ENCODE measurements at places on chromosomes 2 and 18.

- no peak for DNase-seq
Measured at GRCh38 chr2:145245268-145245870, 725.5 kb upstream of the ZEB2 start.

GRCh38 chr2:212384027-212384426, 154.6 kb downstream of the ERBB4 start:
- no peak for DNase-seq

GRCh38 chr18:9221040-9221439, 84.5 kb downstream of the ANKRD12 start:
- peak; percentile 34 for DNase-seq

GRCh38 chr18:75127143-75128021, 81.6 kb downstream of the PTGR3 start:
- DNase-seq, result no peak

GRCh38 chr2:28247734-28248133, 144.9 kb upstream of the FOSL2 start:
- no peak for DNase-seq

GRCh38 chr2:107248932-107249331, 363.0 kb upstream of the ST6GAL2 start:
- DNase-seq, result no peak

GRCh38 chr2:236165842-236166795, 2.1 kb downstream of the GBX2 start:
- no peak for DNase-seq

DNA sequence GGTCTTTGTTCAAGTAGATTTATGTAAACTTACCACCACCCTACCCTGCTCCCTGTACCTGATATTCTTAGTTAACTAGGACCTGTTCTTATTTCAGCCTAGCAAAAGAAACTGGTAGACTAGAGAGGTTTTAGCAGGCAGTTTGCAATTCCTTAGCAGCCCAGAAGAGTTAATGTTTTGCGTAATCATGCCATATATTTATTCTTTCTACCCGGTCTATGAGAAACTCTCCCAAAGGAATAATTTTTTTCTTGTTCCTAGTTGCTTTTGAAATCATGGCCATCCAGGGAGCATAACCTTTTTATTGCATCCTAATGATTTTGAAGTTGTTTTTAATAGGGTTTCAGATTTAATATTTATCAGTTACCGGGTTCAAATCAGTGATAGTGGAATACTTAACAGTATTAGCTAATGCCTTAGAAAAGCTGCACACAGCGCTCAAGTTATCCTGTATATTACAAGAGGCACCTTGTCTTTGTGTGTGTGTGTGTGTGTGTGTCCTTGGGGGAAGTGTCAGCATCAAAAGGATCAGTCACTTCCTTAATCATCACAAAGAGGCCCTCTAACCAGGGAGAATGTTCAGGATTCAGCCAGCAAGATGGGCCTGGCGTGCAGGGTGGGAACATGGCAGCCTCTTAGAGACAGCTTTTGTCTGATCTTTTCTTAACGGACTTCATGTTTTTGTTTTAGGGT, 52.9 kb downstream of the CABLES1 start:
- DNase-seq, result no peak

DNA sequence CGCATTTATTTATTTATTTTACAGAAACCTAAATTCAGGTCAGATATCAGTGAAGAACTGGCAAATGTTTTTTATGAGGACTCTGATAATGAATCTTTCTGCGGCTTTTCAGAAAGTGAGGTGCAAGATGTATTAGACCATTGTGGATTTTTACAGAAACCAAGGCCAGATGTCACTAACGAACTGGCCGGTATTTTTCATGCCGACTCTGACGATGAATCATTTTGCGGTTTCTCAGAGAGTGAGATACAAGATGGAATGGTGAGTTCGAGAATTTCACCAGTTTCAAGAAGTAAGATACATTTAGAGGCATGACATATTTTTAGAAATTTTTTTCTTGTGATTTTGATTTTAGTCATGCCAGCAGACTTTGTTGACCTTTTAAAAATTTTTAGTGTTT, 4.6 kb downstream of the CDCA7 start:
- DNase-seq, result peak; percentile 70

GRCh38 chr2:170354388-170354787, 176.4 kb downstream of the MYO3B start:
- no peak for DNase-seq

DNA sequence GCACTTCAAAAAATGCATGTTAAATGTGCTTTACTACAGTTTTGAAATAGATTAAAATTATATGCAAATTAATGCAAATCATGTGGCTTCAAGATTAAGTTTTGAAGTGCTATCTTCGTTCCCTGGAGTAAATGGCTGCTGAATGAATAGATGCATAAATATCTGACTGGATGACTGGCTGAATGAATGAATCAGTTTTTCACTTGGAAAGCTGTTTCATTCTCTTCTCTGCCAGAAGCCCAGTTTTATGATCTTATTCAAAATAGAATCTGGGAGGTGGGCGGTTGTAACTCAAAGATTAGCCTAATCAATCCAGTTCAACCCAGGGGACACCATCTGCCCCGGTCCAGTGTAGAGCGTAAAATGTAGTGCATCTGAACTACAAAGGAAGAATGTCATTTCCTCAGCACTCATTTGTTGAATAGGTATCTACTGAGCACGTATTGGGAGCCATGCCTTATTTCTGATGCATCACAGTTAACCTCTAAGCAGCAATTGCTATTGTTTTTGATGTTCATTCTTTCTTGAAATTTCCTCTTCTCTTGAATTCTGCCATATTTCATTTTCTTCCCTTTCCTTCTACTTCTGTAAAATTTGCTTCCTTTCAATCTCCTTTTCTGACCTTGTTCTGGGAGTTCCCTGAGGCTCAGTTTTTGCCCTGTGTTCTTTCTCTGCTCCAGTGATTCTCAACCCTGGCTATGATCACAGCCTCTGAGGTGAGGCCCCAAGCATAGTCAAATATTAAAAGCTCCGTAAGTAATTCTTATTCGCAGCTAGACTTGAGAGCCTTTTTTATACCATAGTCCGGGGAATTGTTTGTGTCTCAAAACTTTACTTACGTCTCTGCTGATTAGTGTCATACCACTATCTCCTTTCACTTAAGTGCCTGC, 282.7 kb downstream of the PARD3B start:
- no peak for DNase-seq

GRCh38 chr2:108409768-108410167, 32.0 kb downstream of the SULT1C4 start:
- DNase-seq, result no peak

DNA sequence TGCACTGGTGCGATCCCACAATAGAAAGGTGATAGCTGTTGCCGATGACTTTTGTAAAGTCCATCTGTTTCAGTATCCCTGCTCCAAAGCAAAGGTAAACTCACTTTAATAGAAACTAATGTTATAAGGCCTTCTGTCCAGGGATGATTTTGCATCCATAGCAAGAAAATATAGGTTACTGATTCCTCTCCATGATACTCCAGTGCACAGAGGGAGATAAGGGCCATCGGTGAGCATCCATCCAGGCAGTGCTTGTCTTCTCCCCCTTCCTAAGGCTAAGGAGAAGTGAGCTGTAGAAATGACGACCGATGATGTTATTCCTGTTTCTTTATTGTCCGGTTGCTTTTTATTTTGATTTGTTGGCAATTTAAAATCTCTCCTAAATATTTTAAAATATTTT, 32.1 kb downstream of the COX7A2L start:
- DNase-seq, result no peak

- DNase-seq, result no peak
Measured at GRCh38 chr2:236656166-236656565, 86.5 kb downstream of the ACKR3 start.

DNA sequence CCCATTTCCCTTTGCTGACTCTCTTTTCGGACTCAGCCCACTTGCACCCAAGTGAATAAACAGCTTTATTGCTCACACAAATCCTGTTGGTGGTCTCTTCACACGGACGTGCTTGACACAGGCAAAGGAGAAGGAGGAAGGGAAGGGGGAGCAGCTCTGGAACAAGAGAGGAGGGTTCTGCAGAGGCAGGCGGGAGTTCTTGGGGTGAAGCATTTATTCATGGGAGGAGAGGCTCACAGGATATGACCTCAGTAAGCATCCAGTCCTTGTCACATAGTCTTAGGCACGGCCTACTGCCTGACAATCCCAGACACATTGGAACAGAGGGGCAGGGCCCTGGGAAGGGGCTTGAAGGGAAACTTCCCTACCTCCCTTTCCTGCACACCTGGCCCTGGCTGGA, 171.7 kb upstream of the HS6ST1 start:
- no peak for DNase-seq

DNA sequence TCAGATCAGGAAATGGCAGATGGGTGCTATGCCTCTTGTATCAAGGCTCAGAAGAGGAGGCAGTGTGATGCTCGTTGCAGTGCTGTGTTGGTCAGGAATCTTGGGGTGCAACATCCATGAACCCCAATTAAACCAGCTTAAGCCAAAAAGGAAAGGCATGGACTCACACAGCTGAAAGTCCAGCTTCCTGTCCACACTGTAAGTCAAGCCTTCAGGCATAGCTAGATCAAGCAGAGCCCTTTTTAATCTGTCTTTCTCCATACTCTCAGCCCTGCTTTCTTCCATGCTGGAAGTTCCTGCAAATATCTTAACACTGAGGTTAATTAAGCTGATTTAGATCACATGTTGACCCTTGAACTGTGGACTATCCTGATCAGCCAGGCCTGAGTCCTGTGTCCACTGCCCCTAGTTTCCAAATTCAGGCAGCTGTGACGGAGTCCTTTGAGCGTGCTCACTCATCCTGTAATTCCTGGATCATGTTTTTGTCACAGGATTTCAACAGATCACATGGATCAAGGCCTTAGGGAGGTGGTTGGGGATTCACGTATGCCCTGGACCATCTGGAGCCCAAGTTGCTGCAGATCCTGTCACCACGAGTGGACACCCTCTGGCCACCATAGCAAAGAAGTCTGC, 4.5 kb upstream of the C2orf74 start:
- no peak for DNase-seq

DNA sequence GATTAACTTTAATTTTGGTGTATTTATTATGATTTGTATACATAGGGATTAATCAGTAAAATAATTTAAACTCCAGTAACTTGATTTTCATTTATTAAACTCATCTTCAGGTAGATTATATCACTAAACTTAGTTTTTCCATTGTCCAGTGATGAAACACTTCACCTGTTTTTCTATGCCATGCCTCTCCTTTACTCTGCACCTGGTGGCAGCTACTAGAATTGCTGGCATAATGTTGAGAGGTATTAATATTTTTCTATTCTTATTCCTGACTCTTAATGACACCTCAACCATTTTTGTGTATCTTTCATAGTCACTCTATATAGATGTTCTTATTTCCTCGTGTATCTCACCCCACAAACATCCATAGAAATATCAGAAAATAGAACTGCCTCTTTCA, 940.3 kb upstream of the CRIM1 start:
- DNase-seq, result no peak

DNA sequence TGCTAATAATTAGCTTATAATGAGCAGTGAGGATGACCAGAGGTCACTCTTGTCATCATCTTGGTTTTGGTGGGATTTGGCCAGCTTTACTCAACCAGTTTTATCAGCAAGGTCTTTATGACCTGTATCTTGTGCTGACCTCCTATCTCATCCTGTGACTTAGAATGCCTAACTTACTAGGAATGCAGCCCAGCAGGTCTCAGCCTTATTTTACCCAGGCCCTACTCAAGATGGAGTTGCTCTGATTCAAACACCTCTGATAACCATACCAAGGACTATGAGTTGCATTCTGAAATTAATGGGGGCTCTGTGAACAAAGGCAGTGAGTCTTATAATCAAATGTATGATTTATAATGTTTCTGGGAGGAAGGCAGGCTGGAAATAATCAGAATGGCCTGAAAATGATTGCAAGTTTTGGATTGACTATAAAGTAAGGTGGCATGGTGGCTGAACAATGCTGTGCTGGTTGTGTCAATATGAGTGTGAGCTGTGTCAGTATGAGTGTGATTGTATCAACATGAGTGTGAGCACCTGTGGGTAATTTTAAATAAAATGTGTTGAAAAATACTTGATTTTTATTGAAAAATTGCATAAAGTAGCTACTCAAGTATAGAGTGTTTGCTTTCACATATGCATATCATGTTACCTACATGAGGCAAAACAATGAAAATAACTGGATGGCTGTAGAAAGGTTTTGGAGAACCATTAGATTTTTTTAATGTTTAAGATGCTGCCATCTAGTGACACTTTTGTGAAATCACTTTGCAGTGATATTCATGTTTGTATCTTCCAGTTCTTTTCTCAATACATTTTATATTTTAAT, 103.0 kb downstream of the KYNU start:
- DNase-seq, result peak; percentile 52

DNA sequence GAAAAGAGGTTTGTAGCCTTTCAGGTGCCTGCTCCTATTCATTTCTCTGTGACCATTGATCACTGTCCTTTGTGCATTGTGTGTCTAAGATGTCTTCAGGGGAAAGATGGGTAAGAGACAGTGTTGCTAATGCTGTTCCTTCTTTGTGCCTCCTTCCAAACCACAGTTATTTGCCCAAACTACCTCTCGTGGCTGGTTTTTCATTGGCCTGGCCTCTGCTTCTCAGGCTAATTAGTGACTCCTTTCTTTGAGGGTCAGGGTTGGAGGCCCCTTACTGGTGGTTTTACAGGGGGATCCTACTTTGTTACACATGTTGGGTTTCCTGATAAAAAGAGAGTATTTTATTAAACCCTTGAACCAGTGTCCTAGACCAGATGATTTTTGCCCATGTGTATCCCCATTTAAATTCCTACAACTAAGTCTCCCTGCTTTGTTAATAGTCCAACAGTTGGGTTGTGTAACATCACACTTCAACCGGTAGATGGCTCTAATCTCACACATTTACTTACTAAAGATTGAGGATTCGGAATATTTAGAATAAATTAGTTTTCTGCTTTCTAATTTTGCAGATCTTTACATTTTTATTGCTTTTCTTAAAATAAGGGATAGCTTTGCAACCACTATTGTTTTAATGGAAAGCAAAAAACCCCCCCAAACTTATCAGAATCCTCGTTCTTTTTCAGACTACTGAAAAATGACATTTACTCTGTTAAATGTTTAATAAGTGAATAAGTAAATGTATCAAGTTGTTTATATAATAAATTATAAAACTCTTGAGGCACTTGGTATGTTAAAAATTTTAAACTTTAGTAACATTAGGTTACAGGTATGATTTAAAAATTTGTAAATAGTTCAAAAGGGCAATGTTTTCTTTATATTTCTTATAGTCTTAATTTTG, 2.4 kb downstream of the MARS2 start:
- peak; percentile 61 for DNase-seq

GRCh38 chr18:44732599-44732998, 51.9 kb downstream of the SETBP1 start:
- DNase-seq, result no peak

DNA sequence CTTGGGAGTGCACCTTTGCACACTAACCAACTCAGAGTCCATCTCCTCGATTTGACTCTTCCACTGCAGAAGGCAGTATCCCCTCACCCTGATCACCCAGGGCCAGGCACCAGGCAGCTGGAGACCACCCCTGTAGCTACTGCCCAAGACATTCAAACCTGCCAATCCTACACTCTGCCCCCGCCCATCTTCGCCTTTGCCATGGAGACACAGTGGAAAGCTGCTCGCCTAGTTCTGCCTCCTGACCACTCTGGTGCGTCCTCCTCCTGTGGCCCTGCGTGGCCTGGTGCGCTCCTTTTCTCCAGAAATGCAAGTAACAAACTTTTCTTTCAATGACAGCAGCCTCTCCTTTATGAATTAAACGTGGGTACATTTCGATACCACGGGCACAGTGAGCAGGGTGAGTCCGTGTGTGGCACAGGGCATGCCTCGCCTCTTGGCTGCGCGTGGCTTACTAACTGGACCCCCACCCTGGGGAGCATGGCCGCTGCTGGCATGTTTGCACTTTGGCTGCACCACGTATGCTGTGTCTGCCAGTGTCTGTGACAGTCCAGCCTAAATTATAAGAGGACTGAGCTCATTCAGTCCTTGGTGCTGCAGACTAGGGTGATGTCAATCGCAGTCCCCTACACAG, 47.6 kb downstream of the LONRF2 start:
- DNase-seq, result no peak

GRCh38 chr18:13216092-13216582, 2.4 kb upstream of the LDLRAD4 start:
- peak; percentile 91 for DNase-seq

Measured in AML-193 (cell line).